NCI-H1048 (cell line): ENCODE measurements at places on chromosomes 2 and 18.

DNA sequence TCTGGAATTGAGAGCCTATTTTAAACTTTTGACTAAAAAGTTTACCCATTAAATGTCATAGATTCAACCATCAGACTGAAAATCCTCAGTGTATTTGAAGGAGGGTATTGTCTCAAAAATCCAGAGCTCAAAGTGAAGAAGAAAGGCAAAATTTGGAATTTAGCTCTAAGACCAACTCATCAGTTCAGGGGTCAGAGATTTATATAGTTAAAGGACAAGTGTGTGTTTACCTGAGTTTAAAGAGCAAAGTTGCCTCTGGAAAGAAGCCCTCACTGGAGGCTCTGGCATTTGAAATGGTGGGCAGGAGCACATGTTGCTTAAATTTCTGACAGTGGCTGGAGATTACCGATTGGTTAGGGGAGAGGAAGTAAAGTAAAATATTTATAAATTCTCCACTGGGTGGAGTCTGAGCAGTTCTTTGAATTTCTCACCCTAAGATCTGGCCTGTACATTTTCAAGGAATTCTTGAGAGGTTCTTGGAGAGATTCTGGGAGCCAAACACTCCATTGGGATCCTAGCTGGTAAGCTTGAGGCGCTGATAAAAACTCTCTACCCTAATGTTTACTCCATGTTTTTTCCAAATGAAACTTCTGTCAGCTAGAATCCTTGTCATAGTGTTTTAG, at the start of gene KYNU:
Gene KYNU (plus strand): TSS at position 449 of the 623 bp plus-strand sequence. CDS start 7,704 bp downstream, outside the sequence.
- DNase-seq: no peak

DNA sequence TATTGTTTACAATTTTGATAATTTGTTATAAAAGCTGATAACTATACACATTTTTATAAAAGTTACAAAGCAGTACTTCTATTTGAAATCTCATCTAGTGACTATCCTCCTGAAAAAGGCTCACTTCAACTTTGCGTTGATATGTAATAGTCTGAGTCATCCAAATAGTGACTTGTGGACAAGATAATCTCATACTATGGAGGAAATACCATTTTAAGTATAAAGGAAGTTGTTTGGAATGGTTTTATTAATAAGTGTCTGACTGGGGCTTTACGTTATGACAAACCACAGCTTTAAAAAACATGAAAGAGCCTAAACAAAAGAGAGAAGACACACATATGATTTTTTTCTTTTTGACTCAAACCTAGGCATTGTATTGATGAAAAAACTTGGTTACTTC, 272.3 kb upstream of the COL3A1 start:
- no peak for DNase-seq

DNA sequence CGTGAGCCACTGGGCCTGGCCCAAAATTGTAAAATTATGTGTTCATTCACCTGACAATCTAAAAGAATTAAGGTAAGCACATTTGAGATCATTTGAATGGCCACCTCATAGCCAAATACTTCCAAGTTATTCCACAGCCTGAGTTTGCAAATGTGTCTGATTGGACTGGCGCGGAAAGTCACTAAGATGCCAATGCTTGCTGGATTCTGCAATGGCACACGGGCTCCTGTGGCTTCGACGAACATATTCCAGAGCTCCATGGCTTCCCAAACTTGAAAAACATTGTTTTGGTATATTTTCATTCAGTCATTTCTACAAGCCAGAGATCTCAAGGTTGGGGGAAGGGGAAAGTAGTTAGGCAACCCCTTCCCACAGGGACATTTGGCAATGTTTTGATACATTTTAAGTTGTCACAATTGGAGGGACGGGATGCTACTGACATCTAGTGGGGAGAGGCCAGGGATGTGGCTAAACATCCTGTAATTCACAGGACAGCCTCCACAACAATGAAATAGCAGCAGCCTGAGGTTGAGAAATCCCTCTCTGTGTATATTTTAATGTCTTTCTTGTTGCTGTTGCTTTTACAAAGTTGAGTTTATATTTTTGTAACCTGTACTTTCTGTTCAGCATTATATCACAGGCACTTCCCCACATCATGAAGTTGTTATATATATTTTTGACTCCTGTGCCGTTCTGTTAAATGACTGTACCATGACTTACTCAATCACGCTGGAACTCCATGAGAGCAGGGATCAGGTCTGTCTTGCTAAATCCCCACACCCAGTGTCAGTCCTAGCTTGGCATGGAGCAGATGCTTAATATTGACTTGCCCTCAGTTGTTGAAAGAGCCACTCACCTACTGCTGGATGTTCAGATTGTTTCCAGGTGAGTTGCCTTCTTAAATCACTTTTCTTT, 56.9 kb downstream of the COL4A4 start:
- DNase-seq: no peak

DNA sequence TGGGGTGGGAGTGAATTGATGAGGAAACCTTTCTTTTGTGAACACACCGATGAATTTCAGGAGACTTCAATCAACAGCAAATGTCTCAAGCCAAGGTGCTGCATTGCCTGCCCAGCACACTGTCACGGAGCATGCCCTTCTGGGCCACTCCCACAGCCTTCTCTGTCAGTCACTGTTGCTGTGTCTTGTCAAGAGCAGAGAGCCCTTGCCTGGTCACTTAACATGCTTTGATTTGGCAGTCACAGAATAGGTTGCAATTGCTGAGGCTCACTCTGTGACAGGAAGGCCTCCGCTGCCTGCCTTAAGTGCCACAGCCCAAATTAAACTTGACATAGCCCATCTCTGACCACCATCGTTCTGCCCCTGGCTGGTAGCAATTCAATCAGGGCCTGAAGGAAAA, 225.4 kb downstream of the PID1 start:
- DNase-seq: no peak

GRCh38 chr2:219230059-219230540, 494 bp downstream of the ANKZF1 start:
- DNase-seq: no peak

DNA sequence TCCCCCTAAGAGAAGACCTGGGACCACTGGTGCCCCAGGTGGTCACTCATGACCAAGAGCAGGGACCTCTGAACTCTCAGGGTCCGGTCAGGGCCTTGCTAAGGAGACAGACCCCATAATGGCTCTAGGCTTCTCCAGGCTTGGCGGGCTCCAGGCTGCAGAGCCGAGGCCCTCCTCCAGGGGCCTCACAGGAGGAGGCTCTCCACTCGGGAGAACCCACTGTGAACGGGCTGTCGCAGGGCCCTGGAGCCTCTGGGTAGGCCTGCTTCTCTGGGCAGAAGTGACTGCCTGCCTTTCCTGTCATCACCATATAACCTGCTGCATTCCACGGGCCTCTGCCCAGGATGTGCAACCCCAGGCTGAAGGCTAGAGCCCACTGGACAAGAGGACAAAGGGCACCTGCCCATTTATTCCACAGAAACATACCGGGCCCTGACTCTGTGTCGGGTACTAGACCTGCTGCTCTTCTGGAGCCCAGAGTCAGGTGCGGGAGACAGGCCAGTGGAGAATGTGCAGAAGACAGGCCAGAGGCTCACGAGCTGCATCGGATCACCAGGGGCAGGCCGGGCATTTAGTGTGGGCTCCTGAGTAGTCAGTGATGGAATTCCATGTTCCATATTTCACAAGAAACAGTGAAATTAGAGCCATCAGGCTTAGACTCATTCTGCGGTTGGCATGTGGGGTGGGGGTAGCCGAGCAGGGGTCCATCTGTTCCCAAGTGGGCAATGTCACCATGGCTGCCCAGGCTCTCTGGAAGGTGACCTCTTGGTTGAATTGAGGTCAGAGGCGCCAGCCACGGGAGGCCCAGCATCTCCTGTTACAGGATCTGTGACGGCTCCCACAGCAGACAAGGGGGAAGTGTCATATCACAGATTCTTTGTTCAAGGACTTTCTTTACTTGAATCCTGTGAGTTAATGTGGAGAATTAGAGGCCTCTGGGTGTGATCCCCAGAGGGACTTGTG, 220.8 kb downstream of the SH3RF3 start:
- no peak for DNase-seq
